ENCODE measurements at places on chromosomes 5 and 9.
A peak's percentile ranks its signal among the peaks of the same experiment; 100 is the strongest.

GRCh38 chr9:116212986-116213692, 59.5 kb downstream of the PAPPA start:
- no peak for DNase-seq

GRCh38 chr5:37900692-37901091, 60.9 kb upstream of the GDNF start:
- DNase-seq = no peak

GRCh38 chr5:41641621-41642020, 131.2 kb upstream of the PLCXD3 start:
- DNase-seq = no peak

- DNase-seq = no peak
Observed at GRCh38 chr5:105413406-105413990, 1850.9 kb upstream of the NUDT12 start.

GRCh38 chr9:112198646-112199045, 23.5 kb upstream of the SUSD1 start:
- DNase-seq = no peak

- no peak for DNase-seq
Observed at GRCh38 chr9:78666818-78667414, 370.0 kb downstream of the PSAT1 start.

- no peak for DNase-seq
Observed at GRCh38 chr9:7982907-7983306, 183.3 kb upstream of the DMAC1 start.

GRCh38 chr9:133238272-133238850, 29.3 kb upstream of the OBP2B start:
- peak; percentile 17 for DNase-seq

DNA sequence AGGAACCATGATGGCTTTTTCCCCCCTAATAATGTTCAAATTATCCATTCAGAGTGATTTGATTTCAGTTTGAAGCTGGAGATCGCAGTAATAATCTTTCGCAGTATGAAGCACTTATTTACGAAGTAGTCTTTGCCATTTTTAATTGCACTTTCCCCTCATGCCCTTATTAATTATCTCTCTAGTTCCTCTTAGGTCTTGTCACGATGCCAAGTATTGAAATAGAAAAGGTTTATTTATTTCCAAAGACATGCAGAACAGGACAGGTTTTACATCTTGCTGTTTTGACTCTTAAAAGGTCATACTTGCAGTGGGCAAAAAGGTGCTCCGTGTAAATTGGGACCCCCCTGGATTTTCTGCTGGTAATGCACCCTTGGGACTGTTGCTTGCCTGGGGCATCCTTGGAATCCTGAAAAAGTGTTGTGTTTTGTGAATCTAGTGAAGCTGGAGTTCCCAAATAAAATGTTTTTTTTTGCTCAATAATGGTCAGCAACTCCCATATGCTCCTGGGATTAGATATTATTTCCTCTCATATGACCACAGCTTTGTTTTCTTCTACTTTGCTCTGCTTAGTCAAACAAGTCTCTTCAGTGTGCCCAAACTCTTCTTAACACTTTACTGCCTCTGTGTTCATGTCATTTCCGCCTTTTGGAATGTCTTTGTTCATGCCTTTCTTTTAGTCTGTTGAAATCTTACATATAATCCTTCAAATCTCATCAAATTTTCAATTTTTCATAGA, 278.3 kb downstream of the TMEM38B start:
- DNase-seq = no peak

GRCh38 chr9:114641967-114642366, 15.6 kb downstream of the TEX53 start:
- no peak for DNase-seq

DNA sequence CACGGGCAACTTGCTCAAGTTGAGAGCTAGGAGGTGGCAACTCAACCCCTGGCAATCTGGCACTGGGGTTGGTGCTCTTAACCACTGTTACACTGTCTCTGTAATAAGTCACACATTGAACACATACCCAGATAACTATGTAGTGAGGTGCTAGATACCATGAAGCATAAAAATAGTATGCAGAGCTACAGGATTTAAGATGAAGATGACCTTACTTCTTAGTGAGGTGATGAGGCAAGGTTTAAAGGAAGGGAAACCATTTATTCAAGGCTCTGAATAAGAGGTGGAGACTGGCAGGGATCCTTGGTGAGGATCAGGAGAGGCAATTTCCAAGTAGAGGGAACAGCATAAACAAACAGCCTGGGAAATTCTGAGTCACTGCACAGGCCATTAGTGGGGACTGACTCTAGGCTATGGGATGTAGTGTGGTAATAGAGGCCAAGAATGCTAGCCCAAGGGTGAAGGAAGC, 67.6 kb upstream of the NR3C1 start:
- no peak for DNase-seq

DNA sequence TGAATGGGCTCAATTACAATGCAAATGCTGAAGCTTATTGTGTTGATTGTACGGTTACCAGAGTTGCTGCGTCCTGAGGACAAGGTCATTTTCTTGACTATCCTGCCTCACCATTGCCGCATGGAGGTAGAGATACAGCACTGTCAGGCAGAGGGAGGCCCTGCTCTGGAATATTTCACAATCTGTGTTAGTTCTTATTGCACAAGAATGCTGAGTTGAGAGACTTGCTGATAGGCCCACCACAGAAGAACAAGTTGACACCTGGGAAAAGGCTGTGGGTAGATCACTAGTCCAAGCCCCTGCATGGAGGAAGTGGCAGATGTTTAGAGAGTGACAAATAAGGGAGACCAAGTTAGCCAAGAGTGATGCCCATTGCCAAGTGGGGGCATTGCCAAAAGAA, 344.5 kb upstream of the ITGA1 start:
- no peak for DNase-seq

- DNase-seq = no peak
Observed at GRCh38 chr9:27292659-27293405, 4.1 kb downstream of the EQTN start.

DNA sequence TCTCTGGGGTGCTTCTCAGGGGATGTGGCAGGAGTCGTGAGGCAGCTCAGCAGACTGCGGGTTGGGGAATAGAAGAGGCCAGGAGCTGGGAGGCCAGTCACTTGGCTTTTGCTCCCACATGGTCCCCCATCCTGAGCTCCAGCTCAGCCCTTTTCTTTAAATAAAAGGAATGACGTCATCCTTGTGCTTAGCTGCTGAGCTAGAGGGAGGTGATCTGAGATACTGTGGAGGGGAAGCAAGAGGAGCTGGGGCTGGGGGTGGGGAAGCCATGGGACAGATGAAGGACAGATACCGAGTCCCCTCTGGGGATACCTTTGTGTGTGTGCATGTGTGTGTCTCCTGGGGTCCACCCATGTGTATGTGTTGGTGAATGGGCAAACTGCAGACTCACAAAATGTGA, 89.0 kb upstream of the ARAP3 start:
- DNase-seq = no peak

GRCh38 chr5:22258139-22258538, 595.0 kb downstream of the CDH12 start:
- no peak for DNase-seq

DNA sequence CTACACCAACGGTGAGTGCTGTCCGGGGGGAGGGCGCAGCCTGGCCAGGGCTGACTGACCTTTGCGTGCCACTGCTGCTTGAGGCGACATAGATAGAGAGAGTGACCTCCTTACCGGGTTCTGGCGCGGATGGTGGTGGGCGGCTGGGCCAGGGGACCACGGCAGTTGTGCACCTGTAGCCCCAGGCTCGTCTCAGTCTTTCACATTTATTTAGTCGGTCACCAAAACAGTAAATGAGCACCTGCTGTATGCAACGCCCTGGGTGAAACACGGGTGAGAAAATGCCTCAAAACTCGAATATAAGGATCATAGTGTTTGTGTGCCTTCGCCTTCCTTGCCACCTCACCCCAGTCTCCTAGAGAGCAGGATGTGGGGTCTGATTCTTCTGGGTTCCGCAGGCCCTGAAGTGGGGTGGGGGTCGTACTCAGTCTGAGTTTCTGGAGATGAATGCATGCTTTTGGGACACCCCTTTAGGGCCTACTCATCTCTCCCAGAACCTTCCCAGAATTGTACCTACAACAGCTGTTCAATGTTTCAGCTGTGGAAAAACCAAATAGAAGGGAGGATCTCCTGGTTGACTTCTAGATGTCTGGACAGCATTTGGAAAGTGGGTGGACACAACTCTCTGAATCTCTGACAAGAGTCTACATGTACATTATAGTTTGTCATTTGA, 714 bp downstream of the SEC24A start:
- no peak for DNase-seq

GRCh38 chr5:33833237-33833575, 58.6 kb downstream of the ADAMTS12 start:
- DNase-seq = no peak

DNA sequence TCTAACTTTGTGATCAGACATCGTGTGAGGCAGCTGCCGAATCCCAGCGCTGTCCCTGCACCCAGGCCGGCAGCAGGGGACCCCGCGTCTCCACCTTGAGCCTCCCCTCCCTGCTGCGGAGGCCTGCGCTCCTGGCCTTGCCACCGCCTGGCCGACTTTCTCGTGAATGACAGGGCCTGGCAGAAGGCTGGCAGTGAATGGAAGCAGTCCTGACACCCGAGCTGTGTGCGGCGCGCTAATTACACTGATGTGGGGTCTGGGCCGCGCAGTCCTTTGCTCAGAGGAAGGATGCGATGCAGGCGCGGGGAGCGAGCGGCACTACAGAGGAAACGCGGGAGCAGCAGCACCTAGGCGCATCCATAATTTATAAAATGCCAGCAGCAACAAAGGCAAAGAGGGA, 40.3 kb downstream of the POU4F3 start:
- DNase-seq = no peak

DNA sequence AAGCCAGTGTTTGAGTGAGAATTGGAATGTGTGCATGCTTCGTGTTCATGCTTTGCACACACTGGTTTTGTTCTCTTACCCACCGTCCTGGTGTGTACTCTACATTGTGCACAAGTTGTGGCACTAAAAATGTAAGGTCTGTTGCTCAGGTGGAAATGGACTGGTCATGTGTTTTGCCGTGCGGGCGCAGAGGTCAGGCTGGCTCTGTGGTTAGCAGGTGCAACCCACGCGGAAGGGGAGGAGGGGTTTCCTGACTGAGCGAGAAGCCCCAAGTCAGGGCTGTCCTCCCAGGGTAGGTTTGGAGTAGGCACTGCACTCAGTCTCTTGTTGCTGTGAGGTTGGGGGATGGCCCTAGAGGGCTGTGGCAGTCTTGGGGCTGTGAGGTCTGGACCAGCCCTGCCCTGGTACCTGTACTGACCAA, 86.6 kb downstream of the EHMT1 start:
- no peak for DNase-seq

GRCh38 chr9:132127888-132128534, 33.8 kb upstream of the NTNG2 start:
- no peak for DNase-seq

- DNase-seq = no peak
Observed at GRCh38 chr5:177478711-177479646, 5.5 kb upstream of the DBN1 start.

- no peak for DNase-seq
Observed at GRCh38 chr9:104279535-104280177, 185.5 kb downstream of the SMC2 start.

GRCh38 chr9:127999461-127999860, 18.7 kb upstream of the EEIG1 start:
- DNase-seq = no peak

DNA sequence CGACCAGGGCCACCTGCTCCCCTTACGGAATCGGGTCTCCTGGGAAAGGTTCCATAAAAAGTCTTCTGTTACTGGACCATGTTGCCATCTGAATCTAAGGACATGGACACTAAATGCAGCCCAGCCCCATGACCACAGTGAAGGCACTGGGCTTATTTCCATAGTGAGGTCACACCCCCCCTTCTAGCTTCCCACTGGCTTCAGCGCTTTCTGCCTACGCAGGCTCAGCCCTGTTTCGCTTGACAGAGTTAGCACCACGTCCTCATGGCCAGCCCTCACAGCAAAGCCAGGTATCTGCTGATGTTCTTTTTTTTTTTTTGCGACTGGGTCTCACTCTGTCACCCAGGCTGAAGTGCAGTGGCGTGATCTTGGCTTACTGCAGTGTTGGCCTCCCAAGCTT, 14.1 kb downstream of the UCK1 start:
- DNase-seq = no peak

- no peak for DNase-seq
Observed at GRCh38 chr5:29780401-29780800, 1413.1 kb upstream of the CDH6 start.

- DNase-seq = no peak
Observed at GRCh38 chr5:142242272-142242671, 82.5 kb downstream of the SPRY4 start.

DNA sequence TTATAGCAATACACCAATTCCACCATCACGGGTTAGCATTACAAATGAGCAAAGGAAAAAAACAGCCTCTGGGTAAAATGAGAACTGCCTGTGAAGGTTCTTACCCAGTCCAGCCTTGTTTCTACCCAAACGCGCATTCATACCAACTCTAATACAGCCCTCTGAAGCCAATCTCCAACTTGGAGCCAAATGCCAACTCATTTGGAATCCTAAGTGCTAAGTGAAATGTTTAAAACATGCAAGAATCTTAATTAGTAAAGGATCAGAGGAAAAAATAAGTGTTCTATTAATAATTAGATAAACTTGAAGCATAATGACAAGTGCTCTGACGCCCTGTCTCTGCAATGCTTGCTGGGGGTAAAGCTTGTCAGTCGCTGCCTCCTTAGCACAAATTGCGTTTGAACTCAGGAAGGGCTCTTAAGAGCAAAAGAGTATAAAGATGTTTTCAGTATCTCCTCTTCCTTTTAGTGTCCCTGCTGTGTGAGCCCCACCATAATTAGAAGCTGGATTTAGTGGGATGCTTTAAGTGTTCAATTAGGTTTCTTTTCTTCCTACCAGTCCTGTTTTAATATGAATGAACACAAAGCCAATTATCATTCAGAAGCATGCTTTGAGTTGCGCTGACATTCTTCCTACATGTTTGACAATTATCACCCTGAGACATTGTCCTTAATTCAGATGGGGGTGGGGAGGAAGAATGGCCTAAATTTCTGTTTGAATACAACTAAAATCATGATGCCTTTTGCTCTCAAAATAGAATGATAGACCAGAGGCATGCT, 537.6 kb downstream of the DTWD2 start:
- no peak for DNase-seq

DNA sequence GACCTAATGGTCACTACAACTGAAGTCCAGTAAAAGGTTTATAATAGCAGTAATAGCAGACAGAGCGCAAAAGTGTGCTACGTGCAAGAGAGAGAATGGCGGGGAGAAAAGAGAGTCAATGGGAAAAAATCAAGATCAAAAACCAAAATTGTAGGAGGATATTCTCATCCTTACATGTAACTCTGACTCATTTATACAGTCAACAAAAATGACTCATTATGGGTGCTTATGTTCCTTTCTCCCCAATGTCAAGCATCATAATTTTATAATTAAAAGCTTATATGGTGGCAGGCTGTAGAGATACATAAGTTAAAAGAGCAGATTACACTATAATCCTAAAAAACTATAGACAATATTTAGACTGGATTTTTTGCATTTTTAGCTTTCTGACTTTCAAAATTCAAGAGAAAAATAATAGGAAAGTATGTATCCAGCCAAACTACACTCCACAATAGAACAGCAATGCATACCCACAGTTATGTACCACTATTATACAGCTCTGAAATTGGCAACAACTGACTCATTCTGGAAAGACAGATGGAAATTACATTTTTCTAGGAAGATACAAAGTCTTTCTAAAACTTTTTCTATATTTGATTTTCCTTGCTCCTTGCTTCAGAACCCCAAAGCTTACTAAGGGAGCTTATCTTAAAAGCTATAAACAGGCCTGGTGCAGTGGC, 78.4 kb downstream of the PLPP1 start:
- DNase-seq = no peak

All from activated CD8-positive, alpha-beta memory T cell treated with anti-CD3 and anti-CD28 coated beads for 1 hour (primary cell).